ENCODE measurements at places on chromosomes 12 and 14.

- no peak for DNase-seq
Measured at GRCh38 chr12:115936997-115937916, 340.2 kb downstream of the MED13L start.

DNA sequence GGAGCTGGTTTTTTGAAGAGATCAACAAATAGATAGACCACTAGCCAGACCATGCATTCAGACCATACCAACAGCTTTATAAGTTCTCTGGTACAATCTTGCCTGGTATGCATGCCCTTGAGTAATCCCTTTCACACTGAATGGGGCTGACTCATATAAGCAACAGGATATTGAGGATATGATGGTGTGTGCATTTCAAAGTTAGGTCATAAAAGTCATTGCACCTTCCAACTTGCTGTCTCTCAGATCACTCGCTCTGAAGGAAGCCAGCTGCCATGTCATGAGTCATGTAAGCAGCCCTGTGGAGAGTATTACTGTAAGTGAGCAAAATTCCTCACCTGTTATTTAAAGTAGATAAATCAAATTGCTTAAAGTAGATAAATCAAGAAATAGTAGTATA lies 45.0 kb upstream of the OR6J1 start:
- DNase-seq, result no peak

GRCh38 chr12:62893276-62893675 lies 41.7 kb downstream of the PPM1H start:
- DNase-seq, result no peak

DNA sequence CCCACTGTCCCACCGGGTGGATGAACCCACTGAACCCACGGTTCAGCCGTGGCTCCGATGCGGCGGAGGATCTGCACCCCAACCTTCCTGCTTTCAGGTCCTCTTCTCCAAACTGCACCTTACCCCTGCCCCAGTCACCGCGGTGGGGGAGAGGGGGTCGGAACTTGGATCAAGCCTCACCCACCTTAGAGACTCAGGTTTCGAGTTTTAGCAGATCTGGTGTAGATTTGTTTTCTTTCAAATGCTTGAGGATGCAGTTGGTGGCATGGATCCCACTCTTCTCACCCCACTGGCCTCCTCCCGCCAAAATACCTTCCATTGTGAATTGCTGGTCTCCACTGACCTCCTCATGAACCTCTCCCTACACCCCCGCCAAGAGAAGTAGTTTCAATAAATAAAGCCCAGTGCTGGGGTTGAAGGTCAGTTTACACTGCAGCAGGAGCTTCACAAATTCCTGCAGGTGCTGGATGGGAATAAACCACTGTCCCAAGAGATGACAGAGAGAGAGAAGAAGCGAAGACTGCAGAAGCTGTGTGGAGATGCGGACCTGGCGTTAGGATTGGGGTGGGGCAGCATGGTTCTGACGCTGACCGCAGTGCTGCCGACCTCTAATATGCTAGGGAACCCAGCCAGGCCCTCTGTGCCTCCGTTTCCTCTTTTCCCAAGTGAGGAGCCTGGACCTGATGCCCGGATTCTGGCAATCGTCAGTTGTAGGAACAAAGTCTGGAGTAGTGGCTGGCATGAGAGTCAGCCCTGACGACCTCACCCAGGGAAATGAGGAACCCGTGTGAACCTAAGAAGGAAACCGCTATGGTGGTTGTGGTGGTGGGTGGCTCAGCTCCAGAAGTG lies 7.4 kb downstream of the TTC6 start:
- DNase-seq, result no peak

- DNase-seq, result no peak
Measured at GRCh38 chr14:21236948-21237797, 32.1 kb downstream of the HNRNPC start.

DNA sequence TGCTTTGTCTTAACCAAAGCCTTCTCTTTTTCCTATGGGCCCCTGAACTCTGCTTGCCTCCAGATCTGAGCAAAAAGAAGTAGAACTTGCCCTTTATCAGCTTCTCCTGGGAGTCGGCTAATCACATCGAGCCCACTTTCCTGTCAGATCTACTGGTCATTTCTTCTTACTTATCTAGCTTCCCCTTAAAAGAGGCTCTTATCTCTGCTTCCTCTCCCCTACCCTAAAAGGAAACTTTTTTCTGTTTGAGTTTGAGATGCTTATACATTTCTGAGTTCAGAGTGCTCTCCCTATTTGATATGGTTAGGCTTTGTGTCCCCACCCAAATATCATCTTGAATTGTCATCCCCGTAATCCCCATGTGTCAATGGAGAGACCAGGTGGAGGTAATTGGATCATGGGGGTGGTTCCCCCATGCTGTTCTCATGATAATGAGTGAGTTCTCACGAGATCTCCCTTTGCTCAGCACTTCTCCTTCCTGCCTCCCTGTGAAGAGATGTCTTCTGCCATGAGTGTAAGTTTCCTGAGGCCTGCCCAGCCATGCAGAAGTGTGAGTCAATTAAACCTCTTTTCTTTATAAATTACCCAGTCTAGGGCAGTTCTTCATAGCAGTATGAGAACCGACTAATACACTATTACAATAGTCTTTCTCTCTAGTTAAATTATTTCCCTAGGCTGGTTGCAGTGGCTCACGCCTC lies 114.7 kb upstream of the AMN1 start:
- DNase-seq, result no peak

- DNase-seq, result no peak
Measured at GRCh38 chr14:68342216-68342763, 450.6 kb downstream of the ZFP36L1 start.

DNA sequence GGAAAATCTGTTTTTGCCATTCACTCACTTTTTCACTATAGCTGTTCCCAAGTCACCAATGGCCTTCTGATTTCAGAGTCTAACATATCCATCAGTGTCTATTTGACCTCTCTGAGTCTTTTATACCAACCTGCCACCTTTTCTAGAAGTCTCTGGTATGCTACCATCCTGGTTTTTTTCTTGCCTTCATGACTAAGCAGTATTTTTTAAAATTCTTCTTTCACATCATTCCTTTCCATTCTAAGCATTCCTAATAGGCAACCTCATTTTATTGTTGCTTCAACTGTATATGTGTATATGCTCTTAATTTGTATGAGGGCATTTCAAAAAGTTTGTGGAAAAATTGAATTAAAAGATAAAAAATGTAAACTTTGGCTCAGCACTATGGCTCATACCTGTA lies 5.0 kb downstream of the IRAK4 start:
- DNase-seq, result no peak

DNA sequence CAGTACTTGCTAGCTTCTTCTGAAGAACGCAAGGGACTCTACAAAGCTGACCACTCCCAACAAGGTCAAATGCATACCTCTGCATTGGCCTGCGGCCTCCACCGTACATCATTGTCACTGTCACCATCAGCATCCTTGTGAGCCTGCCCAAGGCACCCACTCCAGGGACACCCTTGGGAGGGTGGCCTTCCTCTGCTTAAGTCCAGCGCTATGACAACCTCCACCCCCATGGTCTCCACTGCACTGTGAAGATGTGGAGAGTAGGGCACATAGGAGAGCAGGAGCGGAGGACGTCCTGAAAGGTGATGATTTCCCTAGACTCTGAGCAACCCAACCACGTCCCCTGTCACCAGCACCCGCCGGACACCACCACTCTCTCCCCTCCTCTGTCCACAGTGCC lies 252.8 kb downstream of the ALG10 start:
- DNase-seq, result no peak

DNA sequence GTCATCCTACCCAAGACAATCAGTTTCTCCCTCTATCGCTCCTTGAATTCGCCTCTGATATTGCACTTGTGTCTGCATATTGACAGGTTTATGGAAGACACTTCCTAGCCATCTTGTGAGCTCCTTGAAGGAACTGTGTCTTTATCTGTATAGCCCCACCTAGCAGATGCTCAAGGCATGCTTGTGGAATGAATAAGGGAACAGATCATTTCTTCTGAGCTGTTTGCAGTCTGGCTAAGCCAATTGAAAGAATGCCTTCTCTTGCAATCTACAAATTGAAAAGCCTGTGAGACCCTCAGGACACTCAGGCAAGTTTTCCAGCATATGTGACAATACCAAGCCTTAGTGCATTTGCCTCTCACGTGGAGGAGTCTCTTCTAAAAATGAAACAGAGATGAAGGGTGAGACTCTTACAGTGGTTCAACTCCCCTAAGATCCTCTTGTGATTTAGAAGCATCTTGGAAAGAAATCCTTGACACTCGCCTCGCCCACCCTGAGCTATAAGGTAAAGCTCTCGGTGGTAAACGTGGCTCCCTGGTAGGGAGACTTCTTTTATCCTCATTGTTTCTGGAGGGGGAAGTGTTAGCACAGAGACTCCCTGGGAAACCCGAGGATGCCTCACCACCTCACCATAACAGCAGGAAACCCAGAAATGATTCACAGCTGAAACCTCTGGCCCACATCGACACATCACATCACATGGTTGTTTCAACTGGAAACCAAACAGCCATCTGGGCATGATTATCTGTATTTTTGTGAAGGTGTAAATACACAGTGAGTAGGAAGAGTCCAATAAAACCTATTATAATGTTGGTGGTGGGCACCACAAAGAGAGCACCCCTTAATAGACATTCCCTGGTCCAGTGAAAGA lies 112.3 kb upstream of the BCL2L14 start:
- DNase-seq, result no peak

GRCh38 chr14:54377501-54377900 lies 19.3 kb upstream of the CDKN3 start:
- DNase-seq, result no peak

- no peak for DNase-seq
Measured at GRCh38 chr12:109169686-109170085, 53.3 kb downstream of the ACACB start.

- DNase-seq, result no peak
Measured at GRCh38 chr12:79883216-79883615, 51.7 kb downstream of the PPP1R12A start.

DNA sequence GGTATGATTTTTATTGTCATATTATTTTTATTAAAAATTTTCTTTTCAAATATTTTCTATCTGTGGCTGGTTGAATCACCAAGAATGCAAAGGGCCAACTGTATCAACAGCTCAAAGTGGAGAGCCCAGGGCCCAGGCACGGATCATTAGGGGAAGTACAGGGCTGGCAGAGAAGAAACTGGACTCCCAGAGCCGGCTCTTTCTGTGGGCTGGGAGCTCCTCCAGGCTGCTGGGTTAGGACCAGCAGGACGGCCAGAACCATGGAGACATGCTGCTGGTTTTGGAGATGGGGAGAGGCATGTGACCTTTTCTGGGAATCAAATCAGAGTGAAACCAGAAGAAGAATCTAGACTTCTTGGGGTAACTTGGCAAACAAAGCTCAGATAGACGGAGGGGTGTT lies 220.5 kb downstream of the CACNA1C start:
- DNase-seq, result no peak

GRCh38 chr14:70773182-70773862 lies 36.0 kb downstream of the MAP3K9 start:
- DNase-seq, result no peak

GRCh38 chr12:101302741-101303140 lies 22.8 kb downstream of the UTP20 start:
- DNase-seq, result no peak

GRCh38 chr14:55303691-55304145 lies 32.5 kb downstream of the FBXO34 start:
- DNase-seq, result no peak

DNA sequence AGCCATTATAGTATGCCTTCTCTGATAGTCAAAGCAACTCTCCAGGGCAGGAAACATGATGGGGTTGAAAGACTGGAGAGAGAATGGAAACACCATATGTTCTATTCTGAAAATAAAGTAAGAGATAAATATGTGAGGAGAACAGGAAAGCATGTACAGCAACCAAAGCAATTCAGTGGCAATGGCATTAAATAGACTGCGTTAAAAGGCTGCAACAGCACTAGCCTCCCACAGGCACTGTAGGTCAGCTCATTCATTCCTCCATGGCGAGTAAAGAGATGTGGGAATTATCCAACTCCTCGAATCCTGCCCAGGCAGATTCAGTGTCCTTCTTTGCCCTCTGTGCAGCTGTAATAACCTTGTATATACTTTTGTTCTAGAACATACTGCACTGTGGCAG lies 43.8 kb downstream of the ANO6 start:
- no peak for DNase-seq

- no peak for DNase-seq
Measured at GRCh38 chr14:53391156-53391555, 238.0 kb upstream of the DDHD1 start.

DNA sequence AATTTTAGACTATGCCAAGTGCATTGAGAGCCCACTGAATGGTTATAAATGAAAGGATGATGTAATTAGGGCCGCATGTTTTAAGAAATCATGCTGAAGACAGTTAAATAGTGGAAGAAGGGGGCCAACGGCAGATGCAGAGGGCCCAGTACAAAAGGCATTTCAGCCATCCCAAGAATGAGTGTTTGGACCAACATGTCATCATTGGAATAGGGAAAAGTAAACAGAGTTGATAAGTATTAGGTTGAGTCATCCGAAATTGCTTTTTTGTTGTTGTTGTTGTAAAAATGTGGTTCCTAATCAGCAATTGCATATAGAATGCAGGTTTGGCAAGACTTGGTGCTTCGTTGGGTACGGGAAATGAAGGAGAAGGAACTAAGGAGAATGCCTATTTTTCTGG lies 29.5 kb downstream of the BMP4 start:
- DNase-seq, result no peak

DNA sequence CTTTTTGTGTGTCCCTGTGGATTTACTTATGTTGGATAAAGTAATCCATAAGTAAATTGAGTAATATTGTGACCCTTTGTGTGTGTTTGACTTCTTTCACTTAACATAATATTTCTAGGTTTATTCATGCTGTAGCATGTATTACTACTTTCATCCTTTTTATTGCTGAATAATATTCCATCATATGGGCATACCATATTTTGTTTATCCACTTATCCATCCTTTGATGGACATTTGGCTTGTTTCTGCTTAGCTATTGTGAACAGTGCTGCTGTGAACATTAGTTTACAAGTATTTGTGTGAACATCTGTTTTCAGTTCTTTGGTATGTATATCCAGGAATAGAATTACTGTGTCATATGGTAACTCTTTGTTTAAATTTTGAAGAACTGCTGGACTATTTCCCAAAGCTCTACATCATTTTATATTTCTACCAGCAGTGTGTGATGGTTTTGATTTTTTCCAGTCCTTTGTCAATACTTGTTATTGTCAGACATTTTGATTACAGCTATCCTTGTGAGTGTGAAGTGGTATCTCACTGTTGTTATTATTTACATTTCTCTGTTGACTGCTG lies 25.2 kb downstream of the G2E3 start:
- no peak for DNase-seq

All from NCI-H1105 (cell line).